ENCODE measurements at places on chromosomes 7 and 10.

DNA sequence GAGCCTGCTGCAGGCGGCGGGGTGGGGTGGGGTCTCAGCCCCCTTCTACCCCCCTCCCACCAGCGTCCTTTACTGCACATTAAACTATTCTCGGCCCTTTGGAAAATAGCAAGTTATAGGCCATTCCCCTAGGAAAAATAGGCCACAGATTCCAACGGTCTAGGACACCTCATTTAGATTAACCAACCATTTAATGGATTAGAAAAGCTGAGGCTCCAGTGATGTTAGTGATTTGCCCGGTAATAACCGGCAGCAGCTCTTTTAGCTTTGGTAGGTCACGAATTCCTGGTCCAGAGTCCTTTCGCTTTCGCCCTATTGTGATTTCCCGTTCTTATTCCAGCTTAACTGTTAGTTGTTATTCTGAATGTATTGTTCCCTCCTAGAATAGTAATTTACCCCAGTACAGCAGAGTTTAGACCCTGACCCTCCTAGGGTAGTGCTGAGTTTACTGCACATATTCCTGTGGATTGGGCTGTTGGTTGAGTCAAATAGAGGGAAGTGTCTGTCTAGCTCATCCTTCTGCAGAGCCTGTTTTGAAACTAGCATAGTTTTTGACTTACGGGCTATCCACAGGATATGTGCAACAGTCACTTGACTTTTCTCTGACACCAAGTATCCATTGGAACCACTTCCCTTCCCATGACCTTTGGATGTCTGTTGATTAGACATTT is 754 bp downstream of the GSTO1 start:
- DNase-seq, result no peak

DNA sequence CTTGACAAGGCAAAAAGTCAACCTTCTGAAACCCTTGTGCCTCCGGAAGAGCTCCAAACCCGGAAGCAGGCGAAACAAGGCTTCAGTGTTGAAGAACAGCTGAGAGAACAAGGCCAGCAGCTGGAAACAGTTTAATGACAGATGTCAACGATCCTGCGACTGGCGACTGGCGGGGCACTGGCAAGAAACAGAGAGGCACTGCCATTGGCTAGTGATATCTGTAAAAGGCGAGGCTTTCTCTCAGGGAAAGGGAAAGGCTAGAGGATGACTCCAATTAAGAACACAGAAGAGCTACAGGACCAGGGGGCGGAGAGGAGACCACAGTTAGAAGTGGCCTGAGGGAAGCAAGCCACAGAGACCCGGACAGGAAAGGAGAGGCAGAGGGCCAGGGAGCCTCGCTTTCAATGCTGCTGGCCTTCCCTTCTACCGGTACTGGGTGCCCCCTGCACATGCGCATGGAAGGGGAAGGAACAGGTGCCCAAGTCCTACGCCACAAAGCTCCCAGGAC is 19.4 kb downstream of the ITGB1 start:
- no peak for DNase-seq

GRCh38 chr7:157568770-157569584 is 232.2 kb downstream of the DNAJB6 start:
- DNase-seq, result peak; percentile 38

GRCh38 chr10:103498936-103499638 is 5.6 kb downstream of the NEURL1 start:
- no peak for DNase-seq

DNA sequence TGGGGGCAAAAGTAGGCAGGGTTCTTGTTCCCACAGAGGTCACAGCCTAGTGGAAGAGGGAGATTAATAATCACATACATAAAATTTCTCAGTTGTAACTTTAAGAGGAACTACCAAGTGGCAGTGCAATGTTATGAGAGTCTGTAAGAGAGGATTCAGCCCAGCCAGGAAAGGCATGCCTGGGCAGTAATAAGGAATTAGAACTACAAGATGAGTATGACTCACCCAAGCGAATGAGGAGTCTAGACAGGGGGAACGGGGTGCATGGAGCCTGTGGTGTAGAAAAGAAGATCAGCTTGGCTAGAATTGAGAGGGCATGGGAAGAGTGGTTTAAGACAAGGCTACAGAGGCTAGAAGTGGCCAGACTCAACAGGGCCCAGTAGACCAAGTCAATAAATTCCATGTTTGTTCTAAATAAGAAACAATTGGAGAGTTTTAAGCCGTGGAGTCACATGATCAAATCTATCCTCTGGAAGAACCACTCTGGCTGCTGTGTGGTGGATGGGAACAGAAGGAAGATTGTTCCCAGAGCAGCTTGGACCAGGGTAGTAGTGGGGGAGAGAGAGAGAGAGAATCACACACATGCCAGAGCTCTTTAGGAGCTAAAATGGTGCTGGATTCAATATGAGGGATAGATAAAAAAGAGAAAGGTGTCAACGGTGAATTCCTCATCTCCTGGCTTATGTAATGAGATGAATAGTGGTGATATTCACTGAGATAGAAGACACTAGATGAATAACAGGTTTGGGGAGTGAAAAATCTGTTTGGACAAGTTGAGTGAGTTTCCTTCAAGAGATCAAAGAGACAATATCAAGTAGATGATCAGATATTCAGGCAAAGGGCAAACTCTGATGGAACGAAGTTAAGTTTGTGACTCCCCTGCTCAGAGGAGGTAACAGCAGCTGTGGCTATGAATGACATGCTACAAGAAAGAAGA is 265.1 kb downstream of the FGFR2 start:
- DNase-seq, result no peak

DNA sequence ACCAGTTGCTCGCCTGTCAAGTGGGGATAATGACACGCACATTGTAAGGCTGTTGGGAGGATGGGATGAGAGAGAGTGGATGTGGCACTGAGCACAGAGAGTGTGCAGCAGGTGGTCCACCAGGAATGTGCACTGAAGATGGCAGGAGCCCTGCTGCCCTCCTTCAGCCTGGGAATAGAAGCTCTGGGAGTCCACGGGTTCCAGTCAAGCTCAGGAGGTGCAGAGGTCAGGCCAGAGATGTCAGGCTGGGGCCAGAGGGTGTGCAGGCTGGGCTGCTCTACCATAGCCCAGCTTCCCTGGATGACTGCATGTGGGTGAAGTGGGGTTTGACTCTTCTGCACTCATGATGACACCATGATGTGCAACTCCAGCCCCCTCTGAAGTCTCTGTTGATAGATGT is 58.7 kb downstream of the C10orf120 start:
- DNase-seq, result no peak

- no peak for DNase-seq
Measured at GRCh38 chr7:141840708-141841107, 577 bp downstream of the PRSS37 start.

DNA sequence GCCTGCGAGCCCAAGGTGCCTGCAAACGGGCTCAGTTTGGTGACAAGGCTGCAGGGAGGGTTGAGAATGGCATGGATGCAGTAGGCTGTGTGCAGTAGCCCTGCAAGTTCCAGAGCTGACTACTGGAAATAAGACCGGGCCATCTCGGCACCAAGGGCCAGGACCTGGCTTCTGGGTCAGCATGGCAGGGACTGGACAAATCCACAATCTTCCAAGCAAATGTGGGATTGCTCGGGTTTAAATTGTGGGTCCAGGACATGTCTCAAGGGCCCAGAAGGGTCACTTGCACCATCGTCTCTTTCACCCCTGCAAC is 78.0 kb downstream of the GPR26 start:
- no peak for DNase-seq

DNA sequence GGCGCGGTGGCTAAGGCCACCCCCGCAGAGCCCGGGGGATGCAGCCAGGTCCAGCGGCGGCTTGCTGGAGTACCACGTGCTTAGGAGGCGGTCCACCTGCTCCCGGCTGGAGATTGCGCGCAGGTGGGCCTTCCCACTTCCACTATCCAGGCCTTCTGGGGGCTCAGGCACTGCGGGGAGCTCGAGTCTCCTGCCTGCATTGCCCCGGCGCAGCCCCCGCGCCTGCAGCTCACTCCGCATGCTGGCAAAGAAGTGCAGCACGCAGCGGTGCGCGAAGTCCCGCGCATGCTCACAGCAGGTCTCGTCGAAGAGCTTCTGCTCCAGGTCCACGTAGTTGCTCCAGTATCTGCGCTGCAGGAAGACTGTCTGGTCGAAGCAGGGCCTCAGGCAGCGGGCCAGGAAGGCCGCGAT is 5.8 kb downstream of the CALHM3 start:
- no peak for DNase-seq

GRCh38 chr7:150746921-150747320 is 9.7 kb downstream of the GIMAP5 start:
- no peak for DNase-seq

DNA sequence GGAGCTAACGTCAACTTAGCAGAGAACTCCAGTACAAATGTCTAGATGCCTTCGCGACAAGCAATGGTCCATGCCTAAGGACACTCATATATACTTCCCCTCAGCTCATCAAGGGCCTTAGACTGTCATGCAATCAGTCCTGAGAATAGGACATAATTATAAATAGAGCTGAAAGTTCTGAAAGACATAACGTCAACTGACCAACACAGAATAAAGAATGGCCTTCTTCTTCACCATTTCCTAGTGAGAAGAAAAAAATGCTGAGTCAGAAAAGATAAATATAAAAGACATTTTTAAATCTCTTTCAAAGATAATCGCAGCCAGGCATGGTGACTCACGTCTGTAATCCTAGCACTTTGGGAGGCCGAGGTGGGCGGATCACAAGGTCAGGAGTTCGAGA is 83.2 kb downstream of the ARMH3 start:
- DNase-seq, result no peak

DNA sequence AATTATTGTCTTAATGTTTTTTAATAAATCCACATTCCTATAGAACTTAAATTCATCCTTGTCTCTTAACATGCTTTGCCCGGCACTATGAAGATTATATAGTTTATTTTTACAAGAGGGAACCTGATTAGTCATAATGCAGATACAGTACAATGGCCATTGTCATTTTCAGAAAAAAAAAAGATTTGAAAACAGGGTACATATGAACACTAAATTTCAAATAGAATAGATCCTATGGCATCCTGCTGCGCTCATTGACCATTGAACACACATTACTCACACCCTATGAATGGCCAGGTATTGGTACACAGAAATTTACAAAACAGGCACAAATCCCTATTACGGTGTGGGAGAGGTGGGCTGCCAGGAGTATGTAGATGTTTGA is 2.0 kb upstream of the KLF6 start:
- no peak for DNase-seq

GRCh38 chr10:52027055-52027705 is 286.9 kb upstream of the DKK1 start:
- DNase-seq, result no peak

- no peak for DNase-seq
Measured at GRCh38 chr10:115022733-115023132, 70.4 kb upstream of the ATRNL1 start.

GRCh38 chr7:25228386-25228785 is at the start of gene NPVF:
Gene NPVF, minus strand, starts transcription at chr7:25228486. Its CDS starts 47 bp downstream, at chr7:25228439.
- no peak for DNase-seq

DNA sequence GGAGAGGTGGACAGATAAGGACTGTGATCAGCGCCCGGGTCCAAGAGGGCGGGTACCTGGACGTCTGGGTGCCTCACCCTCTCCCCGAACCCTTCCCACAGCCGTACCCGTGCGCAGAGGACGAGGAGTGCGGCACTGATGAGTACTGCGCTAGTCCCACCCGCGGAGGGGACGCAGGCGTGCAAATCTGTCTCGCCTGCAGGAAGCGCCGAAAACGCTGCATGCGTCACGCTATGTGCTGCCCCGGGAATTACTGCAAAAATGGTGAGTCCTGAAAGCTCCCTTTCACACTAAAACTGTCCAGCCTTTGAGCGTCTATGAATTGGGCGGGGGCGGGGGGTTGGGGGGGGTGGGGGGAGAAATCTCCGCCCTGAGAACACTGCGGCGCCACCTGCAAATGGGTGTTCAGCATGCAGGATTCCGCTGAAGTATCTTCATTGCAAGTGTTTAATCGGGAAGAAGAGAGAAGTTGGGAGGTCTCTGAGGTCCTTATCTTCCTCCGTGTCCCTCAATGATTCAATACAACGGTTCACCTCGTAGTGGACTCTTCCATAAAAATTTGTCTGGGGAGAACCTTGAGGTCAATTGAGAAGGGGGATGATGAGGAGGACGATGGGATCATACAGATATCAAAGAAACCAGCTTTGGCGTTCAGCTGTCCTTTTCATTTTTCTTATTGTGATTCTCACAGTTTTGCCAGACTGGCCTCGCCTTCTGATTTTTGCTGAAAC is 906 bp downstream of the DKK1 start:
- no peak for DNase-seq

DNA sequence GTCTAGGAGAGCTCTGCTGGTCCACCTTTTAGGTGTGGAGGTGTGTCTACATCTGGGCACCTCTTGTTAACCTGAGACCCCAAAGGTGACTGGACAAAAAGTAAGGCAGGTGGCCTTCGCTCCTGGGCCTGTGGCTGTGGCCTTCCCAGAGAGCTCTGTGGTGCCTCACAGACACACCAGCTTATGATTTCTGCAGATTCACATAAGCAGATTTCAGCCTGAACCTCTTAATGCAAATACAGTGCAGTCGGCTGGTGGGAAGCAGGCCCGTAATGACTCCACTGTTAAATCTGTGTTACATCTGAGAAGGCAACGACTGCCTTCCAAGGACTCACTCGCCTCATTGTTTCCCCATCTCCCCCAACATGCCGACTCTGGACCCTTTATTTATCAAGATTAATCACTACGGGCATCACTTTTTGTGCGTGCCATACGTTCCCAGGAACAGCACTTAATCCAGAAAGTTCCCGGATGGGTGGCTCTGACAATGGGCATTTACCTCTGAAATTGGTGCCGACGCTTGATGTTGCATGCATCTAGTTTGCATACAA is 119.8 kb downstream of the EBF3 start:
- DNase-seq, result no peak

DNA sequence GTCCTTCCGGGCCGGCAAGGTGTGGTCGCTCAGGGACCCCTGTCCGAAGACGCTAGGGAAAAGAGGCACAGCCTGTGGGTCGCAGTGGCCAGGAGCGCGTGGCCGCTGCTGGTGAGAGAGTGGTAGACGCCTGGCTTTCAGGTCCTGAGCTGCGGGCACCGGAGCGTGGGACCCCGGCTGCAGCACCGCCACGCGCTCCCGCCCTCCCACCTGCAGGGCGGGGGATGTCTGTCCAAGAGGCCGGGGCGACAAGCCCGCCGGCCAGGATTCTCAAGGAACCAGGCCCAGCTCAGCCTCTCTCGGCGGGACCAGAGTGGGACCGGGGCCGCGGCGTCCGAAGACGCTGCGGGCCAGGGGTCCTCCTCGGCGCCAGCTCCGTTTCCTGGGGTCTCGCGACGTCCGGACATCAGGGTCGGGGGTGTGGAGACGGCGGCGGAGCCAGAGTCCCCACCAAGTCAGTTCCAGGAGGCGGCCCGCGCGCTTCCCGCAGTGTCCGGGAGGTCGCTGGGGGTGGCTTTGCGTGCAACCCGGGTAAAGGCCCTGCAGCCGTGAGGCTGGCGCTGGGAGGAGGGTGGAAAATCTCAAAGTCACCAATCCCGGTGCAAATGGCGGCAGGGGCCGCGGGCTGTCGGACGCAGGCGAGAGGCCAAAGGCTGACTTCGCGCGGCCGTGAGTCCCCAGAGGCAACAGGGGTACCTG is 5.5 kb downstream of the ZNF503 start:
- DNase-seq, result no peak

- DNase-seq, result no peak
Measured at GRCh38 chr7:9023675-9024294, 590.4 kb downstream of the NXPH1 start.

All from activated T-cell treated with anti-CD3 and anti-CD28 coated beads for 48 hours (primary cell).